ENCODE measurements at places on chromosomes 7 and 10.

DNA sequence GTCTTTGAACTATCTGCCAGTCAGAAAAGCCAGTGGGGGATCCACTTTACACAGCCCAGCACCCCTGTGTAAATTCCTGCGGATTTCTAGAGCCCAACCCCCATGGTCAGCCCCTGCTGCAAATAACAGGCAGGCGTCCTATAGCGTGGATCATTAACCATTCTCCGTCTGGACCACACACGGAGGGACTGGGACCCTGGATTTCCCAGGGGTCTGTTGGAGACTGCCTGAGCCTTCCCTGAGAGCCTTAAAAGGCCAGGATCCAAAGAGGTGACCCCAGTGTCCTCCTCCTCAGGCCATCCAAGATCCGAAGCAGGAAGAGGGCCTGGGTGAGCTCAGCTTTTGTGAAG lies 11.2 kb upstream of the GRID1 start:
- DNase-seq: no peak

- peak; percentile 94 for DNase-seq
These were observed at the start of gene ENKUR for GRCh38 chr10:25015828-25016375. Gene ENKUR (minus strand): TSS chr10:25016158. CDS start chr10:25015936, 222 bp downstream.

- no peak for DNase-seq
These were observed 25.1 kb downstream of the NRP1 start for GRCh38 chr10:33309406-33309805.

GRCh38 chr7:108468246-108468645 lies 12.0 kb upstream of the NRCAM start:
- DNase-seq: no peak

- DNase-seq: no peak
These were observed 83.3 kb upstream of the FGL2 start for GRCh38 chr7:77282897-77283296.

Measured in CD4-positive, alpha-beta T cell (primary cell).